ENCODE measurements at places on chromosomes 11 and 22.

DNA sequence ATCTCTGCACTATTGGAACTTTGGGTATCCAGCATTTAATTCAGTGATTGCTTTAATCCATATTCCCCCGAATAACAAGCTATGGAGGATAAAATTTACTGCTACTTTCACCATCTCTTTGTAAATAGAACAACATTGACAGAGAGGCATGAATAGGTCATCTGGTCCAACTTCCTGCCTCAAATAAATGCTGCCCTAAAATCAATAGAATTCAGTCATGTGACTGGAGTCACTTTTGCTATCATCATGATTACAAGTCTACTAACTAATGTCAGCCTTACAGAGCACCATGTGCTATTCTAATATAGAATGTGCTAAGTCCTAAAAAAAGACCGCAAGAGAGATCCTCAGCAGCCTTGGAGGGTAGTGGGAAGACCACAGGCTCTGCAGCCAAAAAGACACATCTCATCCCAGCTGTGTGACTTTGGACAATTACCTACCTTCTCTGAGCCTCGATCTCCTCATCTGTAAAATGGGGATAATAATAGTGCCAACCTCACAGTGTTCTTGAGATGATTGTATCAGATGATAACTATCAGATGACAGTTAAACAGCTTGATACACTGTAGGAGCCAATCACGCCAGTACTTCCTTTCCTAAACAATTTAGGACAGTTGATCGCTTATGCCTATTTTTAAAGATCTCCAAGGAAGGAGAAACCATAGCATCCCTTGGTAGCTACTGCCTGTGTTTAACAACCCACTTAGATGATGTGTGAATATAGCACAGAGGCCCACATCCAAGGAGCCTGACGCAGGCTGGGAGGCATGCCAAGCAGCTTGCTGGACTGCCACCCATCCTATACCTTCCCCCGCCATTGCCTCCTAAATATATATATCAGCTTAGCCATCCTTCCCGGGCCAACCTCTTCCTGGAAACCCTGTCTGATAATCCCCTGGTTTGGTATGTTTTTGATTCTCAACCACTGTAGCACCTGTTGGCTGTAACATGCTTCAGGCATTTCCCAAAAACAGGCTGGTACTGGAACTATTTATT is 77.3 kb upstream of the PHF21A start:
- no peak for DNase-seq

GRCh38 chr11:45037434-45038005 is 86.8 kb upstream of the TP53I11 start:
- no peak for DNase-seq

DNA sequence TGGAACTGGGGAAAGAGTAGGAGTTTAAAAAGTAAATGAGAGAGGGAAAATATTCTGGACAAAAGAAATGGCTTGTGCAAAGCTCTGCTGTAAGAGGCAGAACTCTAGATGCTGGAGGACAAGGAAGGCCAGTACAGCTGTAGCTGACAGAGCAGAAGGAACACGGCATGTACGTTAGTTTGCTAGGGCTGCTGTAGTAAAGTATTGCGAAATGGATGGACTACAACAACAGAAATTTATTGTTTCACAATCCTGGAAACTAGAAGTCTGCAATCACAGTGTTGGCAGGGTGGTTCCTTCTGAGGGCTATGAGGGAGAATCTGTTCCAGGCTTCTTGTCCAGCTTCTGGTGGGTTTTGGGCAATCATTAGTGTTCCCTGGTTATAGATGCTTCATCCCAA is 454.4 kb downstream of the NTM start:
- peak; percentile 63 for DNase-seq

- DNase-seq = no peak
Observed at GRCh38 chr11:17473071-17473744, 3.4 kb downstream of the ABCC8 start.

GRCh38 chr22:22681221-22681739 is 36.9 kb downstream of the GGTLC2 start:
- DNase-seq = no peak

DNA sequence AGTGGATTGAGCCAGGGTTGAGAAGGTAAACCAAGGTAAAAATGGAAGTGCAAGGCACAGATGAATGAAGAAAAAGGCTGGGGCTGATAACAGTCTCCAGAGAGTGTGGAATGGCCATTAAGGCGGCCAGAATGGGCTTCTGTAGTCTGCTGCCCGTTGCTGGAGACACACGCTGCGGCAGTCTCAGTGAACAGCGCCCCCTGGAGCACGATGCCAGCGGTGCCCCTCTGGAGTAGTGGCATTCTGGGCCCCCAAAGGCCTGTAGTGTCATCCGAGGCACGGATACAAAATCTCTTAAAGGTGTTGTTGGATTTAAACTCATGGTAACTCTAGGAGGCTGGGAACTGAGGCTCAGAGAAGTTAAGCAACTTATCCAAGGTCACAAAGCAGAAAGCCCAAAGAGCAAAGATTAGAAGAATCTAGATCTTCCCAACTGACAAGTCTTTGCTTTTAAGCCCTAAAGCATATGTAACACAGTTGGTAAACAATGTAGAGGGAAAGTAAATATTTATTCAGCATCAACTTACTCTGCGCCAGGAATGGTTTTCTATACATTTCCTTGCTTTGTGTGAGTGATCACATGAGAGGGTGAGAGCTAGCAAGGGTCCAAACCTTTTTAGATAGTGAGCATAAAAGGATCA is 18.2 kb downstream of the KCNJ1 start:
- no peak for DNase-seq

GRCh38 chr11:116696381-116696941 is 76.3 kb downstream of the BUD13 start:
- no peak for DNase-seq

- peak; percentile 94 for DNase-seq
Observed at GRCh38 chr22:46071451-46072109, 78.7 kb upstream of the PPARA start.

DNA sequence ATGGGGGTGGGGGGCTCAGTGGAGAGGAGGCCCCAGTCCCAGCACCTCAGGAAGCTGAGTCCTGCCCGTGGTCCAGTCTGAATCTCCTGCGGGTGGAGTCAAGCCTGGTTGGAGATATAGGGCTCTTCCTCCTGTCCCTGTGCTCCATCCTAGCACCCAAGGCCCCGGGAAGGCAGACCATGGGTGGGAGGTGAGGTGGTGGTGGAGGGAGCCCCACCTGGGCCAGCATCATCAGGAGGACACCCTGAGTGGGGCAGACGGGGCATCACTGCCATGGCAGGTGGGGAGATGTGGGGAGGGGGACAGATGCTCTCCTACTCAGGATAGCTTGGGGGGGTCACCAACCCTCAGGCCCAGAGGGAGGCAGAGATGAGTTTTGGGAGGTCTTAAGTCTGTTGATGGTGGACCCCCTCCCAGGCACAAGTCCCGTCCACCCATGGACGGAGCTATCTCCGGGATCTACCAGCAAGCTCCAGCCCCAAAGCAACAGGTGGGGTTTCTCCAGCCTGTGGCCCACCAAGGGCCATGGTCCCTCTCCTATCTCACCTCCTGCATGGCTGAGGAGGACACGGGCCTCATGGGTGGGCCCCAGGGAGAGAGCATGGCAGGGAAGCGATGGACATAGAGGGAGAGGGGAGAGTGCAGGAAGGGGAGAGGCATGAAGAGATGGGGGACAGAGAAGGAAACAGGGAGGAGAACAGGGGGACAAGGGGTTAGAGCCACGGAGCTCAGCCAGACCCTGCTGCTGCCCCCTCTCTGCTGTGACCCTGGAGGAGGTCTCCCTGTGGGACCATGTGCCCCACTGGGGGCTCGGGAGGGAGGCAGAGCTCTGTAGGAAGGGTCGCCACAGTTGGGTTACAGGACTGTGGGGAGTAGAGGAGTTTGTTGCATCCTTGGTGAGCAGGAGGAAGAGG is 1.3 kb downstream of the MRGPRE start:
- DNase-seq = no peak

GRCh38 chr22:49996119-49996517 is 16.4 kb downstream of the IL17REL start:
- no peak for DNase-seq

DNA sequence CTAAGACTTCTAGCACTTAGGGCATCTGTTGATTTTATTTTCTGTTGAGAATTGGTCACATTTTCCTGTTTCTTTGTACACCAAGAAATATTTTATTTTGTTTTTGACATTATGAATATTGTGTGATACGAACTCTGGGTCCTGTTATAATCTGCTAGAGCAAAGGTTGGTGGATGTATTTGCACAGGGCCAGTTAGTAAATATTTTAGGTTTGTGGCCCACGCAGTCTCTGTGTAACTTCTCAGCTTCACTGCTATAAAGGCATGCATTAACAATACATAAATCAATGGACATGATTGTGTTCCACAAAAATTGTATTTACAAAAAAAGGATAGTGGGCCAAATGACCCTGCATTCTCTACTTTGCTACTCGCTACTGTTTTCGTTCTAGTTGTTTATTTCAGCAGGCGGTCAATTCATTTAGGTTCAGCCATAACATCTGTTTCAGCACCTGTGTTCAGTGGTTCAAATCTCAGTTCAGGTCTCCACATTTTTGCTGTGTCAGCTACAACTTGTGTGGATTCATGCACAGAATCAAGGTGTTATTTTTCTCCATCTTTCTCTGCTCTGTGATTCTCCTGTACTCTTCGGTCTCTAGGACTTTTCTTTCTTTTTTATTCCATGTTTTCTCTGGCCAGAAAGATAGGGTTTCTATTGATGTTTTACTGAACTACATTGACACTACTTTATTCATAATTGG is 786.2 kb downstream of the ETS1 start:
- DNase-seq = no peak

DNA sequence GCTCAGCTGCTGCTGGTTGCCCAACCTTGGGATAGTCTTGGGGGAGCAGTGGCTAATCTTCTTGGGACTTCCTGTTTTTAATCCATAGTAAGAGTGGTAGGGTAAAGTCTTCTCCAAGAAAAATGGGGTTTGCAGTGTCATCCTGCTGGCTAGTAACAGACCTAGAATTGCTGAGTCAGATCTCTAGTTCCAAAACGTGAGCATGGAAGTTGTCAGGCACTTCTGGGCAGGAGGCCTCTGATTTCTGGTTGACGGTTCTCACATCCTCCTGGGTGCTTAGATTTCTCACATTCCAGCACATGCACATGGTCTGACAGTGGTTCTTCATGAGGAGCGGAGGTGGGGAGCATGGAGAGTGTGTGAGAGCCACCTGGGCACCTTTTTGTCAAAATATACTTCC is 410.0 kb downstream of the OPCML start:
- DNase-seq = no peak

GRCh38 chr22:41511521-41511968 is 32.7 kb downstream of the POLR3H start:
- no peak for DNase-seq

DNA sequence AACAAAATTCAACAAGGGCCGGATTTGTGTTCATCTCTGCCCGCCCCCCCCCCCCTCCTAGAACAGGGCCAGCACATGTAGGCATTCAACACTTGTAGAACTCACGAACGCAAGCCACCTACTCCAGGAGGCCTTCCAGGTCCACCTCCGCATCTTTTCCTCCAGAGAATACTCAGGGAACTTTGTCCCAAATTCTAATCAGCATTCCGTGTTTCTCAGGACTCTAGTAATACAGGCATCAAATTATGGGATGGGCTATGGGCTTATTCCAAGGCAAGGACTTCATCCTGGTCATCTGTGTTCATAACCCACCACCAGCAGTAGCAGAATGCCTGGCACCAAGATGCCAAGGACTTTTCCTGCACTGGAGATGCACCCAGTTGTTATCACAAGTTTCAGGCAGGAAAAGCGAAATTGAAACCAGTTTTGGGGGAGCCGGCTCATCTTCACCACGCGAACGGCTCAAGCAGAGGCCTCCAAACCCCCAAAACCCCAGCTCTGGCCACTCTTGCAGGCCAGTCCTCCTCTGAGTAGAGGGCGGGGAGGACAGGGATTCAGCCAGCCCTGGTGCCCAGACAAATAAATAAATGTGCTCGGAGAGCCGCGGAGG is 462 bp downstream of the UBE2L6 start:
- DNase-seq = no peak

DNA sequence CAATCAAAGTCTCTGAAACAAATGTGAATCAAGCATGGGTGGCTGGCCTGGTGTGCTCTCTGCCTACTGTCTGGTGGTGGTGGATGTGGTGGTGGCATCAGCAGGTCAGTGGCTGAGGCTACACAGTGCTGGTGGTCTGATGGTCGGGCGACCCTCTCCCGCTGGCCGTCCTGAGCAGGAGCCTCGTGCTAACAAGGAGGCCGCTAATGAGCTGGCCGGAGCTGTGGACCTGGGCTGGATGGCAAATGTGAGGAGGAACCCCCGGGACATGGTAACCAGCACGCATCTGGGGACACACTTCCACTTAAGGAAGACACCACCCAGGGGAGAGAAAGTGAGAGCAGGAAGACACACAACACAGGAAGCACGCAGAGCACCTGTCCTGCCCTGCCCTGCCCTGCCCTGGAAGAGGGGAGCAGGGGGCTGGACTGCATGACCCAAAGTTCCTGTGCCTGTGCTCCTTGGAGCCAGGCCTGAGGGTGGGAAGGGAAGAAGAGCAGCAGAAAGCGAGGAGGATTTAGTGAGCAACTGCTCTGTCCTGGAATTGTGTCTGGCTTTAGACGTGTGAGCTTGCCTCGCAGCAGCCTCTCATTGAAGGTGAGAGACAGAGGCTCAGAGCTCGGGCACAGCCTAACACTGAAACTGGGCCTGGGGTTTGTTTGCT is 23.7 kb downstream of the SLC37A2 start:
- no peak for DNase-seq
